ENCODE measurements at places on chromosomes 2 and 18. TPM values are rescaled to one million over a fixed set of nuclear protein-coding genes. Genes with fewer than 3 reads are reported as not detected.

The MYOM1 gene
- 45.9 TPM for total RNA-seq

DNA sequence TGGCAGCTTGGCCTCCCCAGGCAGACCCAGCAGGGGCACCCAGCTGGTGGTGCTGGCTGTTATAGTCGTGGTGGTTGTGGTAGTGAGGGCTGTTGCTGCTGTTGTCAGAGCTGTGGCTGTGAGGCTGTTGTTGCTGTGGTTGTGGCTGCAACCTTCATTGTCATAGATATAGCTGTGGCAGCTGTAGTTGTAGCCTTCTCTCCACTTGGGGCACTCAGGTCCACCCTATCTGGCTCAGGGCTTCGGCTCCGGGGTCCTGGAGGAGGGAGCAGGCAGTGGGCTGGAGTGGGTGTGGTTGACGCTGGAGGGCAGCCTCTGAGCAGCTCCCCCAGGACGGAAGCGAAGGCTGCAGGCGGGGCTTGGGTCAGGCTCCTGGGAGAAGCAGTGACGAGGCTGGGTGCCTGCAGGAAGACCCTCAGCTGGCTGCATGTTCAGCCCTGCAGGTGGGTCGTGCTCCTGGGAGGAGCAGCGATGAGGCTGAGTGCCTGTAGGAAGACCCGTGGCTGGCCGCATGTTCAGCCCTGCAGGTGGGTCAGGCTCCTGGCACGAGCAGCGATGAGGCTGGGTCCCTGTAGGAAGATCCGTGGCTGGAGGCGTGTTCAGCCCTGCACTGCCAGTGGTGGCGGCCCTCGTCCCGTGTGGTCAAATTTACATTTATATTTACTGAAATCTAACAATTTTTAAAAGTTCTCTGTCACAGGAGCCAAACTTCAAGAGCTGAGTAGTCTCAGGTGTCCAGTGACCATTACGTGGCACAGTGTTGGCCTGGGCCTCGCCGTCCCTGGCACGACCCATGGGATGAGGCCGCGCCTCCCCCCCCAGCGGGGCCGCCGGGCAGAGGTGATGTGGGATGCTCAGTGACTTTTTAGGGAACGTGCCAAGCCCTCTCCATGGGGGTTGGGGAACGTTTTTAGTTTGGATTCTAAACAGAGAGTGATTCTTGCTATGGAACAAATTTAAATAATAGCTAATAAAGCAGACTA, 79.2 kb upstream of the PXDN start:
- no peaks in the 10 kb centered on the region for H3K36me3 ChIP-seq
- no peaks in the 10 kb centered on the region for H3K4me1 ChIP-seq
- H3K4me3 ChIP-seq: no peak overlapping the region
- DNase-seq: no peak

GRCh38 chr2:225113371-225114015, 71.2 kb upstream of the DOCK10 start:
- no peaks in the 10 kb centered on the region for H3K27me3 ChIP-seq
- H3K27ac ChIP-seq: no peak overlapping the region
- H3K4me1 ChIP-seq: no peaks in the 10 kb centered on the region
- H3K36me3 ChIP-seq: no peaks in the 10 kb centered on the region

DNA sequence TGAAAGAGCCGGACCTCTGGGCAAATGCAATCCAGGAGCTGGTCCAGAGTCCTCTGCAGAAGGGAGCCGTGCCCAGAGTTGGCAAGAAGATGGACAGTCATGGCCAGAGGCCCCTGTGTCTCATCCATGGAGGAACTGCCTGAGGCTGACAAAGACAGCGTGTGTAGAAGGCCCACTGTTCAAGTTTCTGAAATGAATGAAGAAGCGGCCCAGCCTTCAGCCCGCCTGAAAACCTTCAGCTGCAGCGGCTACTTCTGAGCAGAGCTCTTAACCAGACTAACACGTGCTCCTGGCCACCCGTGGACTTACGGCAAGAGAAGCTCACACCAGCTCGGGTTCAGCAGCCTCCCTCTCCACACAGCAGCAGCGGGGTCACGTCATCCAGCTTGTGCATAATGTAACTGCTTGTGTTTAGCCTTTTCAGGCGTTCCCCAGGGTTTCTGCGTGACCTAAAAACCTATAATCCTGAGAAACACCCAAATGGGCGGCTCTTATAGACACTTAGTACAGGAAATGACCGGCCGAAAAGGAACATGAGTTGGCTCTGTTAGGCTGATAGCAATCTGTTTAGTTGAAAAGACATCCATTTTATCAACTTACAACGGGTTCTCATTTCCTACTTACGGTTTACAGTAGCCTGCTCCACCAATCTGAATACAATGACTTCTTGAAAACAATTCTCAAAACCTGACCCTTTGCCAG, at the start of gene FAM124B:
Gene FAM124B (minus strand): TSS at position 467 of the 702 bp plus-strand sequence. CDS start 339 bp downstream, at position 128.
- peak; percentile 76 for DNase-seq
- H3K4me1 ChIP-seq: peaks cover 9% of the 10 kb centered on the region
- no peaks in the 10 kb centered on the region for H3K36me3 ChIP-seq

DNA sequence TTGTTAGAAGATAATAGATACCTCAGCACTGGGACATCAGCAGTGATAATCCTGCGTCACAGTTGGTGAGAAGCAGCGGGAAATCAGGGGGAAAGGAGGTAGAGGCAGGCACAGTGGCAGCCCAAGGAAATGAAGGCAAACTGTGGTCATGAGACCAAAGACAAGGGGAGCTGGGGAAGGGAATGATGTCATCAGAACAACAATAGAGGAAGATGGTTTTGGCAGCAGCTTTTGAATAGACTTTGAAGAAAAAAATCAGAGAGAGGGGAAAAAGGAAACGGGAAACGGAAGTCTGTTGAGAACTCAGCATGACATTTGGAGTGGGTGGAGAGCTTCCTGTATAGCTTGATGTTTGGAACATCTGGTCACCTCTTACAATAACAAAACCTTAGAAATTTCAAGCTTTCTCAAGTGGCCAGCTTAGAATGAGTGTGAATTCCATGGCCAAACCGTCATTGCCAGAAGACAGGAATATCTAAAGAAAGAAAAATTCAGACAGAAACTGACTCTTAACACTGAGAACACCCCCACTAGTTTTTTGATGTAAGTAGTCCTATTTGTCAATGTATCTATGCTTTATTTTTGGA, 18.4 kb upstream of the YES1 start:
- peak overlapping the region; percentile 28 for H3K27ac ChIP-seq
- no peaks in the 10 kb centered on the region for H3K4me1 ChIP-seq
- no peak for DNase-seq
- H3K36me3 ChIP-seq: no peaks in the 10 kb centered on the region

- H3K4me1 ChIP-seq: no peaks in the 10 kb centered on the region
- no peak overlapping the region for H3K27ac ChIP-seq
- no peak for DNase-seq
- H3K36me3 ChIP-seq: no peaks in the 10 kb centered on the region
Measured at GRCh38 chr2:232387451-232388171, 9.1 kb downstream of the ALPP start.

Data from right lobe of liver (tissue), 6 donors.